Breast epithelium (tissue), 4 donors: ENCODE measurements at places on chromosomes 5 and 9. TPM values are rescaled to one million over a fixed set of nuclear protein-coding genes. Genes with fewer than 3 reads are reported as not detected.
A peak's percentile ranks its signal among the peaks of the same experiment; 100 is the strongest.

GRCh38 chr5:74055486-74056106 lies 429.6 kb downstream of the ARHGEF28 start:
- DNase-seq = no peak
- H3K4me1 ChIP-seq = no peaks in the 10 kb centered on the region
- no peaks in the 10 kb centered on the region for H3K36me3 ChIP-seq
- no peak overlapping the region for H3K4me3 ChIP-seq
- H3K27ac ChIP-seq = peak overlapping the region; percentile 32
- H3K27me3 ChIP-seq = no peaks in the 10 kb centered on the region

DNA sequence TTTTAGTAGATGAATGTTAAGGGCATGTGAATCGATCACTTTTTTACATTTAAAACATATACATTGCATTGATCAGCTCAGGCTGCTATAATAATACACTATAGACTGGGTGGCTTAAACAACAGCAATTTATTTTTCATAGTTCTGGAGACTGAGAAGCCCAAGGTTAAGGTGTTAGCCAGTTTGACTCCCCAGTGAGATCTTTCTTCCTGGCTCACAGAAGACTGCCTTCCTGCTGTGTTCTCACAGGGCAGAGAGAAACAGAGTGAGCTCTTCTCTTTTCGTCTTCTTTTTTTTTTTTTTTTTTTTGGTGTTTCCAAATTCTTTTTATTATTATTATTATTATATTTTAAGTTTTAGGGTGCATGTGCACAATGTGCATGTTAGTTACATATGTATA lies 56.4 kb downstream of the SPEF2 start:
- no peaks in the 10 kb centered on the region for H3K4me1 ChIP-seq
- no peak overlapping the region for H3K4me3 ChIP-seq
- H3K27ac ChIP-seq = no peak overlapping the region
- DNase-seq = no peak

- DNase-seq = no peak
- H3K36me3 ChIP-seq = no peaks in the 10 kb centered on the region
- H3K4me1 ChIP-seq = no peaks in the 10 kb centered on the region
- no peaks in the 10 kb centered on the region for H3K27me3 ChIP-seq
Measured at GRCh38 chr9:136603901-136604814, 58.3 kb upstream of the NOTCH1 start.

- no peaks in the 10 kb centered on the region for H3K4me1 ChIP-seq
- no peak for DNase-seq
- no peak overlapping the region for H3K4me3 ChIP-seq
- H3K27ac ChIP-seq = no peak overlapping the region
Measured at GRCh38 chr9:22049411-22049810, 40.3 kb upstream of the CDKN2B start.

DNA sequence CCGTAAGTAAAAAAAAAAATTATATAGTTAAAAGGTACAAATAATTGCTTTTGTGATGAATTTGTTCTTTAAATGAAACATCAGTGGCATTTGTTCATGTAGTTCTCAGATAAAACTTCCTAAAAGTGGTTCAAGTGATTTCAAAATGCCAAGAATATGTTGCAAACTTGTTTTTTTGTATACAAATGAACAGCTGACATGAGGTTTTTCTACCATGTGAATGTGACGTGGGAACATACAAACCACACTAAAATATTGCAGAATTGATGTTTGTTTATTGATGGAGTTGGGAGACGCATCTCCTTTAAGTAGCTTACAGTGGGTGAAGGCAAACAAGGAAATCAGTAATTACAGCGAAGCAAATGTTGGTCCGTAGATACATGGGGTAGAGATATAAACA lies 16.9 kb downstream of the BASP1 start:
- no peaks in the 10 kb centered on the region for H3K27me3 ChIP-seq
- no peak for DNase-seq
- no peak overlapping the region for H3K27ac ChIP-seq
- H3K36me3 ChIP-seq = no peaks in the 10 kb centered on the region

GRCh38 chr5:42564689-42565356 lies 141.6 kb downstream of the GHR start:
- no peaks in the 10 kb centered on the region for H3K36me3 ChIP-seq
- H3K4me3 ChIP-seq = no peak overlapping the region
- DNase-seq = no peak

DNA sequence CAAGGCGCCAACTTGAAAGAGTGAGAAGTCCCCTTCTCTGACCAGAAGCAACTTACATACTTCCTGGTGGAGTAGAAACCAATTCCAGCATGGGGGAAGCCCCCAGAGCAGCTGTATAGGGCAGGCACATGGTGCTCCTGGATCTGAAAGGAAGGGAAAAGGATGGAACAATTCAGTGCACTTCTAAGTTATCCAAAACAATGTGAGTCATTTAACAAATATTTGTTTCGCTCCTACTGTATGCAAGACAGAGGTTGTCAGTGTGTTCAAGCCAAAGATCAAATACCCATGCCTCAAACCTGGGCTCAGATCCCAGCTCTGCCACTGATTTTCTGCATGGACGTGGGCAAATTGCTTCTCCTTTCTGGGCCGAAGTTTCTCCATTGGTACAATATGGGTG lies 67.1 kb downstream of the LHX2 start:
- H3K4me3 ChIP-seq = no peak overlapping the region
- DNase-seq = peak; percentile 24
- H3K36me3 ChIP-seq = no peaks in the 10 kb centered on the region
- H3K4me1 ChIP-seq = no peaks in the 10 kb centered on the region
- no peaks in the 10 kb centered on the region for H3K27me3 ChIP-seq

DNA sequence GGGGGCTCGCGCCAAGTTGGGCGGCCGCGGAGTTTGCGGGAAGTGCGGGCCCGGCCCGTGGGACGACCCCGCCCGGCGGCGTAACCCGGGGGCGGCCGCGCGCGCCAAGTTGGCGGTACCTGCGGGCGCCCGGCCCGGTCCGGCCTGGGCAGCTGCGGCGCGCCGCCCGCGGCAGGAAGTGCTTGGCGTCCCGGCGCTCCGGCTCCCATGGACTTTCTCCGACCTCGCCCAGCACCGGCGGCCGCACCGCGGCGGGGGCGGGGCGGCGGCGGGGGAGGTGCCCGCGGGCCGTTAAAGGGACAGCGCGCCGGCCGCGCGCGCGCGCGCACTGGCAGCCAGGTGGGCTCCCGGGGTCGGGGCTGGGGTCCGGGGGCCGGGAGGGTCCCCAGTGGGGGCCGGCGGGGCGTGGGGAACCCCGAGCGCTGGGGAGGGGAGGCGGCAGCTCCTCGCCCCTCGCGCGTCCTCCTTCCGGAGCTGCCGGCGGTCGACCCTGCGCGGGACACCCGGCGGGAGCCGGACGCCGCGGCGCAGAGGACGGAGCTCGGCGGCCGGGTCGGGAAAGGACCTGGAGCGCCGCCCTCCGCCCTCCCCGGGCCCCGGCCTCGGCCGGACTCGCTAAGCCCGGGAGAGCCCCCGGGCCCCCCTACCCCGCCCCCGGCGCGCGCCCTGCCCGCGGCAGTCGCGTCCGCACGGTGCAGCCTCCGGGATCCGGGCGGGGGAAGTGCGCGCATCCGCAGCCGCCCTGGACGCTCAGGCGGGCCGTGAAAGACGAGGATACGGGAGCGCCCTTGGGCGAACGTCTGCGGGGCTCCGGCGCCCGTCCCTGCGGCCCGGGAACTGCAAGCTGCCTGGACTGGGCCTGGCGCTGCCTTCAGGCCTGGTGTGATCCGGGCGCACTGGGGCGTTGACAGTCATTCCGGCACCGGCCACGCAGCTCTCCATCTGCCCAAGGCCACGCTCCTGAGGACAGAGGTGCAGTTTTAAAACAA lies at the start of gene NACC2:
Gene NACC2 (minus strand): TSS at position 220 of the 989 bp plus-strand sequence. CDS start 44,768 bp downstream, outside the sequence.
- H3K27ac ChIP-seq = peak within 1 kb of the TSS; percentile 96
- no peak for DNase-seq
- H3K36me3 ChIP-seq = no peaks in the 10 kb centered on the region

- no peak overlapping the region for H3K27ac ChIP-seq
- H3K36me3 ChIP-seq = no peaks in the 10 kb centered on the region
- H3K27me3 ChIP-seq = no peaks in the 10 kb centered on the region
- no peak for DNase-seq
Measured at GRCh38 chr5:17952231-17952630, 318.0 kb downstream of the TAF11L14 start.

DNA sequence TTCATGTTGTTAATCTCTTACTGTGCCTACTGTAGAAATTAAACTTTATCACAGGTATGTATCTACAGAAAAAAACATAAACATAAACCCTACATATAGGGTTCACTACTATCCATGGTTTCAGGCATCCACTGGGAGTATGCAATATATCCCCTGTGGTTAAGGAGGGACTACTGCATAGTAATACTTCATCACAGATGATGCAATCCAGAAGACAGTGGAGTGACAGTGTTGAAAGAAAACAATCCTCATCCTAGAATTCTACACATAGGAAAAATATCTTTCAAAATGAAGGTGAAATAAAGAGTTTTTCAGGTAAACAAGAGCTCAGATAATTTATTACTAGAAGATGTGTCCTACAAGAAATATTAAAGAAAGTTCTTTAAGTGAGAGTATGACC lies 105.9 kb downstream of the HOMER1 start:
- no peaks in the 10 kb centered on the region for H3K27me3 ChIP-seq
- H3K4me1 ChIP-seq = no peaks in the 10 kb centered on the region
- no peak overlapping the region for H3K4me3 ChIP-seq
- H3K36me3 ChIP-seq = no peaks in the 10 kb centered on the region

DNA sequence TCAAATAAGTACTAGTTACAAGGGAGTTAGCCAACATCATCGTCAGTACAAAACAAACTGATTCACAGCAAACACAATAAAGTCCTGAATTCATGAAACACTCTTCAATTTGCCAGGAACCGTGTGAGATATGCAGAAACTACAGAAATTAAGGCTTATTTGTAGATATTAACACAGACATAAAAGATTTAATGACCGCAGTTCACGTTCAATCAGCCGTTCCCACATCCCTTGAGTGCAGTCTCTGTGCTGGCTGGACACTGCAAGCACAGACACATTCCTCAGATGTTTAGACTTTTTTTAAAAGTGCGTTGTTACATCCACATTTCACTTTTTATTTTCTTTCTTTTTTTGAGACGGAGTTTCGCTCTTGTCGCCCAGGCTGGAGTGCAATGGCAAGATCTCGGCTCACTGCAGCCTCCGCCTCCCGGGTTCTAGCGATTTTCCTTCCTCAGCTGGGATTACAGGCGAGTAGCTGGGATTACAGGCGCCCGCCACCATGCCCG lies 566 bp upstream of the CEP78 start:
- no peaks in the 10 kb centered on the region for H3K27me3 ChIP-seq
- H3K4me1 ChIP-seq = no peaks in the 10 kb centered on the region
- H3K27ac ChIP-seq = peak overlapping the region; percentile 90
- DNase-seq = no peak

GRCh38 chr9:76643399-76644117 lies 120.7 kb upstream of the PCA3 start:
- no peak overlapping the region for H3K4me3 ChIP-seq
- no peaks in the 10 kb centered on the region for H3K36me3 ChIP-seq
- DNase-seq = no peak
- H3K4me1 ChIP-seq = no peaks in the 10 kb centered on the region

RBM27 gene
- total RNA-seq = 32.3 TPM

SIL1 gene
- total RNA-seq = 63.9 TPM

TNC gene
- total RNA-seq = 2.4 TPM

SLC22A4 gene
- total RNA-seq = 2.3 TPM

FOXD4L6 gene
- not detected for total RNA-seq

PLAC8L1 gene
- total RNA-seq = not detected

ZNF658 gene
- 8.6 TPM for total RNA-seq

TXNDC8 gene
- total RNA-seq = not detected
